ENCODE measurements at places on chromosomes 16 and 17. TPM values are rescaled to one million over a fixed set of nuclear protein-coding genes. Genes with fewer than 3 reads are reported as not detected.

Gene HOXB8
- total RNA-seq: 5.5 TPM

DNA sequence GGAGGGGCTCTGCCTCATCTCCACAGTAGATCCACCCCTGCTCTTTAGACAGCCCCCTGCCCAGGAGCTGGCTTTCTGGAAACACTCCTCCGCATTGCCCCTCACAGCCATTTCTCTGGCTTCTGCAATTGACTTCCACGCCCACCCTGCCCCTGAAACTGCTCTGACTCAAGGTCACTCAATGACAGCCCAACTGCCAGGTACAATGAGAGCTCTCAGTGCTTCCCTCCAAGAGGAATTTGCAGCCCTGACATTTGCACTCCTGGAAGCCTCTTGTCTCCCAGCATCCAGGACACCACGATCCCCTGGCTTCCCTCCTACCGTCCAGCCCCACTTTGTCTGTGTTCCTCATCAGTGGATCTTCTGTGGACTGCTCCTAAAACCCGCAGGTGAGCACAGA, 421.5 kb downstream of the SOX9 start:
- DNase-seq: no peak

Gene SLC25A10
- total RNA-seq: 61.8 TPM

Gene CCDC154
- not detected for total RNA-seq

- no peak for DNase-seq
These were observed 14.9 kb downstream of the IGFBP4 start for GRCh38 chr17:40457964-40458791.

GRCh38 chr17:48726916-48727286, 1.6 kb downstream of the HOXB13 start:
- no peak for DNase-seq

DNA sequence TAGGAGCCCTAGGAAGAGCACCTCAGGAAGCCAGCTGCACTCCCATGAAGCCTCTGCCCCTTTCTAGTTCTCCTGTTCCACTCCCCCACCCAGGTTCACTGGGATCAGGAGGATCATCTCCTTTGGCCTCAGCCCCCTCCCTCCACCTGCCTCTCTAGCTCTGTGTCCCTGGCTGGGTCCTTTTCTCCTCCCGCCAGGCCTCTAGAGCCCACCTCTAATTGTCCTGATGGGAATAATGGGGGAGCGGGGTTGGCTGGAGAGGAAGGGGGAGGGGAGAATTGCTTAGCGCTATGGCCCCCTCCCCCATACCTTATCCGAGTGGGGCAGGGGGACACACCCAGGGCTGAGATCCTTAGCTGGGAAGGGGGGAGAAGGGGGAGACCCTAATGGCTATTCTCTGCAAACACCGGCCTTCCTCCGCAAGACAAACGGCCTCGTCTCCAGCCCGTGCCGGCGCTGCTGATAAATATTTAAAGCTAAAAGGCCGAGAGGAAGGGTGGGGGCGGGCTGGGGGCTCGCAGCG, 997 bp downstream of the HOXB7 start:
- no peak for DNase-seq

Gene TBC1D28
- total RNA-seq: not detected

Gene EIF5A
- total RNA-seq: 432 TPM

Gene HOXB7
- 23.3 TPM for total RNA-seq

DNA sequence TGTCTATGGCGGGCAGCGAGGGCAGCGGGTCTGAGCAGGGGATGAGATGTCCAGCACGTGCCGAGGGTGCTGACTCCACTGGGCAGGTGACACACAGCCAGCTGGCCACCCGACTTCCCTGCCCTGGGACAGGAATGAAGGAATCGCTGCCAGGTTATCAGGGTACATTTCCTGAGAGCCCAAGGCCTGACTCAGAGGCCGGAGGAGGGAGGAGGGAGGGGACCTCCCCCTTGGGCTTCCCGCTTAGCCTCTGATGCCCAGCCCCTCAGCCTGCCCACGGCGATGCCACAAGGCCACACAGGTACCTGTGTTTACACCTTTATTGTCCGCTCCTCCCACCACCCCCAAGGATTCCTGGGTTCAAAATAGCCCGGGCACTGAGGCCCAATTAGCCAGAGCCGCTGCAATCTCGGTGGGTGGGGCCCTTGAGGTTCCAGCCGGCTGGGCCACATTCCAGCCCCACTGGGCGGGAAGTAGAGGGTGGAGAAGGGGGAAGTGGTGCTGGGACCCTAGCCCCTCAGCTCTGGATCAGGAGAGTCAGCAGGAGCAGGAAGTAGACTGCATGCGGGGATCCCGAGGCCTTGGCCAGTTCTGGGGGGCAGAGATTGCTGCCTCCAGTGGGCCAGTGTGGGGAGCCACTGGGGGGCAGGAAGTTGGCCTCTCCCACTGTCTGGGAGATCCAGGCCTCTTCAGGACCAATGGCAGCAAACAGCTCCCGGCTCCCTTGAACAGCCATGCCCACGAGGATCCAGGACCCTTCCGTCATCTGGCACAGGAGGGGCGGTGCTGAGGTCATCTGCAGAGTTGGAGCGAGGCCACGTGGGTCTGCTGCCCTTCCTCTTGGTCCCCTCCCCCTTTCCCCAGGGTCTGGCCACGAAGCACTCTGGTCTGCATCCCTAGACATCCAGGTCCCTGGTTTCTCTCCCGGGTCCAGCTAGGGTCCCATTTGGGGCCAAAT, 3.4 kb upstream of the PRSS8 start:
- DNase-seq: peak; percentile 94

Gene ARL5C
- not detected for total RNA-seq

Gene TBC1D3G
- total RNA-seq: not detected

Gene JUP
- total RNA-seq: 17.4 TPM

GRCh38 chr16:48201515-48202201, 42.4 kb upstream of the LONP2 start:
- DNase-seq: no peak

- DNase-seq: no peak
These were observed 205.8 kb downstream of the CDH11 start for GRCh38 chr16:64916051-64916450.

- DNase-seq: no peak
These were observed 1839.2 kb downstream of the TP53TG3F start for GRCh38 chr16:35298460-35299243.

Gene CCL16
- not detected for total RNA-seq

Gene CCL1
- total RNA-seq: not detected

Gene KRTAP1-5
- total RNA-seq: 5.7 TPM

Gene OTOP3
- not detected for total RNA-seq

Gene GRN
- 284 TPM for total RNA-seq

- no peak for DNase-seq
These were observed 39.8 kb downstream of the HSBP1 start for GRCh38 chr16:83847371-83848225.

- DNase-seq: no peak
These were observed 61.3 kb downstream of the GPRC5B start for GRCh38 chr16:19823322-19823721.

Gene AIPL1
- total RNA-seq: not detected

Gene RRAD
- total RNA-seq: 3.2 TPM

Gene SPATA32
- total RNA-seq: not detected

Gene ASPA
- total RNA-seq: not detected

Data from M059J (cell line).